ENCODE measurements at places on chromosomes 7 and 10. TPM values are rescaled to one million over a fixed set of nuclear protein-coding genes. Genes with fewer than 3 reads are reported as not detected.

WDR86 gene
- 13.1 TPM for total RNA-seq

FAM20C gene
- total RNA-seq = 29.7 TPM

GHRHR gene
- not detected for total RNA-seq

NYAP1 gene
- total RNA-seq = 2.3 TPM

DBNL gene
- total RNA-seq = 75.1 TPM

SOSTDC1 gene
- 21.8 TPM for total RNA-seq

MMRN2 gene
- 53.6 TPM for total RNA-seq

CACNA2D1 gene
- total RNA-seq = 197 TPM

GRCh38 chr10:5419466-5420094, 7.2 kb downstream of the NET1 start:
- DNase-seq = no peak

- DNase-seq = no peak
These were observed 3.0 kb downstream of the PI4K2A start for GRCh38 chr10:97643441-97643985.

GRCh38 chr7:159025161-159025779, 119.4 kb downstream of the VIPR2 start:
- no peak for DNase-seq

GRCh38 chr7:158285383-158285770, 302.2 kb downstream of the PTPRN2 start:
- no peak for DNase-seq

DNA sequence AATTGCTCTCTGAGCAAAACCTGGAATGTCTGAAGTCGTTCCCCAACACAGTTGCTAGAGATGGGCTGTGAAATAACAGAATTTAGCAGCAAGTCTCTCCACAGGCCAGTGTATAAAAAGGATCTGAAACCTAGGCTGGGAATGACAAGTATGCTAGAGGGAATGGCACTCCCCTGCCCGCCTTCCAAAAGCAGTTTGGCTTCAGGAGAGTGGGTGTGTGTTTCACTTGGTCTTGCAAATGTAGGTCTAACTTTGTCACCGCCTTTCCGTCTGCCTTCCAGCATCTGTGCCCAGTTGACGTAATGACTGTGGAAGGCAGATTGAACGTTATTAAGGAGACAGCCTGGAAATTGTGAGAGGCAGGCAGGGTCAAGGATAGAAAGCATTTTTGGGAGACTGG, 18.0 kb upstream of the MTURN start:
- peak; percentile 74 for DNase-seq

GRCh38 chr10:63262430-63263073, 129.4 kb downstream of the NRBF2 start:
- DNase-seq = no peak

DNA sequence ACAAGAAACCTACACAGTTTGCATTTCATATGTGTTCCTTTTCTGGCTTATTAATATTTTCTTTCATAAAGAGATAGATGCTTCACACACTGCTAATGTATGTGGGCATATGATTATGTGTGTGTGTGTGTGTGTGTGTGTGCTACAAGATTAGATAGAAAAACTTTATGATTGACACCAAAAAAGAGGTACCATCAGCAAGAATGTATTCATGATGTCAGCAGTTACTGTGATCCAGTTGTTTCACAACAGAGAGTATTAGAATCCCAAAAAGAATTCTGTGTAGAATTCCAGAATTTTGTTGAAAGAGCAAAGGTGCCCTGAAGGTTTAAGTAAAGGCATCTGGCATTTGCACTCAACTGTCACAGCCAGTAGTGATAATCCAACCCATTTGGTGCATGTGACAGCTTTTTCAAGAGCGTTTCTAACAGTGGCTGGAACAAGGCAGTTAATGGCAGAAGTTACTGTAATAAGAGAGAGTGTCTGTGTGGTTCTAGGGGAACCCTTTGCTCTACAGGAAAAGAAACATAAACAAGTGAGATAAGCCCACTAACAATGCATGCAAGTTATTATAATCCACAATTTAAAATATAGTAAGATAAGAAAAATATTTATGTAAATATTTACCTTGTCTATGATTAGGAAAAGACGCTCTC, 16.6 kb downstream of the RELN start:
- no peak for DNase-seq

- DNase-seq = no peak
These were observed 64.9 kb upstream of the ASAH2 start for GRCh38 chr10:50316174-50316573.

- DNase-seq = no peak
These were observed 57.8 kb downstream of the STK17A start for GRCh38 chr7:43640679-43641078.

GRCh38 chr7:87216701-87217508, 2.6 kb downstream of the TMEM243 start:
- no peak for DNase-seq

DNA sequence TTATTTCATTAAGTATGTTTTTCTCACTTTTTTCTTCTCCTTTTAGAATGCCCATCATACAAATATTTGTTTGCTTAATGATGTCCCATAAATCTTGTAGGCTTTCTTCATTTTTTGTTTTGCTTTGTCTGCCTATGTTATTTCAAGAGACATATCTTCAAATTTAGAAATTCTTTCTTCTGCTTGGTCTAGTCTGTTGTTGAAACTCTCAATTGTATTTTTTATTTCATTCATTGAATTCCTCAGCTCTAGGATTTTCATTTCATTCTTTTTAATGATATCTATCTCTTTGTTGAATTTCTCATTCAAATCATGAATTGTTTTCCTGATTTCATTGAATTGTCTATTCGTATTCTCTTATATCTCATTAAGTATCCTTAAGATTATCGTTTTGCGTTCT, 125.1 kb upstream of the VIPR2 start:
- no peak for DNase-seq

DNA sequence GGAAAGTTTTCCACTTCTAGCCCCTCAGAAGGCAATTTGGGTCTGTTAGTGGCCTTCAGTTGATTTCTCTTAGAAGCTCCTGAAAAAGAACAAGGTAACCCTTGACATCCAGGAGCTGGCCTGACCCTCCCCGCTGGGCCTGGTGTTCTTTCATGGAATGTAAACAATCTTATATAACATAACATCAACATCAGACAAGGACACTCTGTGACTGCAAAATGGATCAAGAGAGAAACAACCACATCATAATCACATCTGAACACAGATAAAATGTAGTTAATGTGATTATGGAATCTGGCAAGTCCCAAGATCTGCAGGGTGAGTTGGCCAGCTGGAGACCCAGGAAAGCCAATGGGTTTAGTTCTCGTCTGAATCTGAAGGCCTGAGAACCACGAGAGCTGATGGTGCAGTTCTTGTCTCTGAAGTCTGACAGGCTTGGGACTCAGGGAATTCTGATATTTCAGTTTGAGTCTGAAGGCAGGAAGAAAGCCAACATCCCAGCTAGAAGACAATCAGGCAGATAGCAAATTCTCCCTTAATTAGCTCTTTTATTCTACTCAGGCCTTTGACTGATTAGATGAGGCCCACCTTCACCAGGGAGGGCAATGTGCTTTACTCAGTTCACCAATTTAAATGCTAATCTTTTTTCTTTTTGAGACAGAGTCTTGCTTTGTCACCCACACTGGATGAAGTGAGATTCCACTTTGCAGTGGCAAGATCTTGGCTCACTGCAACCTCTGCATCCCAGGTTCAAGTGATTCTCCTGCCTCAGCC, 91.4 kb upstream of the NAMPT start:
- no peak for DNase-seq

GRCh38 chr7:100837099-100837836, 9.9 kb upstream of the EPHB4 start:
- DNase-seq = peak; percentile 97

DNA sequence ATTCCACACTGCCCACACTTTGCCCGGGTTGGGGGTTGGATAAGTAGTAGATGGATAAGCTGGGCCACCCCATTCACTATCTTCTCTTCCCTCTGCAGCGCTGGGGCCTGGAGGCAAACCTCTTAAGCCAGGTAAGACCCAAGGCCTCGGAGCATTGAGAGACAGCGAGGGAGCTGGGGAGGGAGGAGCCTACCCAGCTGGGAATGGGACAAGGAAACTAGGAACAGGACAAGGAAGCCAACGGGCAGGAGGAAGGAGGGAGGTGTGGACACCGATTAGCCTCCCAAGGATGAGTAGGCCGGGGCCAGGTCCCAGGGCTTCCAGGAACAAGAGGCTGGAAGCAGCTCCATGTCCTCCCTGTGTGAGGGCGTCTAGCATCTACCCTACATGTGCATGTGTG, 9.6 kb downstream of the ELN start:
- DNase-seq = no peak

- no peak for DNase-seq
These were observed 198.0 kb downstream of the PHF14 start for GRCh38 chr7:11171569-11172192.

DNA sequence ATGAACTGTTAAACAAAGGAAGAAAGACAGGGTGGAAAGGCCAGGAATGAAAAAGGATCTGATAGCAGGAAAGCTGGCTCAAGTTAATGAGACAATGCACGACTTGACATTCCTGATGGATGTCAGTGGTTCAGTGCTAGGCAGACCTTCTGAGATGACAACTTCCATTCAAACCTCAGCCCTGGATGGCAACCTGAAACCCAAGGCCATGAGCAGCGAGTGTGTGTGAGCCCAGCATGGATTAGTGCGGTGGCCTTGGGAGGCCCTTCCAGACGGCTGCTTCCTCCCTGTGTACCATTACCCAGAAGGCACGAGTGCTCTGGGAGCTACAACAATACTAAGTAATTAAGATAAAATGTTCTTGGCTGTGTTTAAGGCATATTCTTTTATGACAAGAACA, 18.8 kb downstream of the TRIL start:
- no peak for DNase-seq

DNA sequence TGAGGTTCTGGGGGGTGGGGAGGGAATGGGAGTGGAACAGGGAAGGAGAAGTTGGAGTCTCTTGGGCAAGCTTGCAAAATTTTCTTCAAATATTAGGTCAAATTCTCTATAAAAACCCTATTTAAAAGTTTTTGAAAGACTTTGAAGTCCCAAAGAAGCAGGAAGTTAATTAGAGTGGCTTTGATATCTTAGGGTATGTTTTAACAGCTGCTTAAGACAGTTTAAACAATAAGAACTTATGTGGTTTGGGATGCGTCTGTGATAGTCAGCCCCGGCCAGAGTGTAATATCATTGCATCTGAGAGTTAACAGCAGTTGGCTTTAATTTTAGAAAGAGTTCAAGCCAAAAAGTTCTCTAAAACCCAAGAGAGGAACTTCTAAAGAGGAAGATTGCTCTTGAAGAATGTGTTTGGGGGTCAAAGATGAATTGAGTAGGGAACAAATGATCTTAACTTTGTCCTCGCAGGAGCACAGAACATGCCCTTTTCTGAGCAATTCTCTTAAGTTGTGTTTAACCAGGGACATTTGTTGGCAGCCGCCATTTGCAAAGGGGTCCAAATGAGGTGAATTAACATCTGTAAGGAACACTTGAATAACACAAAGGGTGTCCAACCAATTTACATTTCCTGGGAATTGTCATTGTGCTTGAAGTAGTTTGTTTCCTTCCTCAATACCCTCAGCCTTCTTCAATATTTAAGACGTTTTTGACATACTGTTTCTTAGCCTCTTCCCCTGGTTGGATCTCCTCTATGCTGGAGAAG, 182.4 kb downstream of the PTEN start:
- DNase-seq = peak; percentile 60

- no peak for DNase-seq
These were observed 75.4 kb upstream of the SVIL start for GRCh38 chr10:29710128-29710527.

- DNase-seq = no peak
These were observed 53.0 kb upstream of the CABCOCO1 start for GRCh38 chr10:61609701-61610100.

- DNase-seq = no peak
These were observed 341.9 kb upstream of the CHRM2 start for GRCh38 chr7:136526408-136527105.

GRCh38 chr10:131025333-131025732, 286.2 kb downstream of the TCERG1L start:
- DNase-seq = no peak

DNA sequence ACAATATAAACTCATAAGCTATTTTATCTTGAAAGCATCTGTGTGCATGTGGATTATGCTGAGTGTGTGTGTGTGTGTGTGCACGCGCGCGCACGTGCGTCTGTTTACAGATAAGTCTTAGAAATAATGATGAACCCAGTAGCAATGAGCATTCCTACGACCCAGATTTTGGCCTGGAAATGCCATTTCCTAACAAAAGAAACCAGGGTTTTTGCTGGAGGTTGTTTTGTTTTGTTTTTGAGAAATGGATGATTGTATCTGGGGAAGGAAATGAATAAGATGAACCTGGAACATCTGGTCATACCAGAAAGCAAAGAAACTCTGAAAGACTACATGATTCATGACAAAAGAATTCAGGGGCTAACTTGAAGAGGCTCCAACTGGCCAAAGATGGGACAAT, 22.1 kb upstream of the LMOD2 start:
- no peak for DNase-seq

DNA sequence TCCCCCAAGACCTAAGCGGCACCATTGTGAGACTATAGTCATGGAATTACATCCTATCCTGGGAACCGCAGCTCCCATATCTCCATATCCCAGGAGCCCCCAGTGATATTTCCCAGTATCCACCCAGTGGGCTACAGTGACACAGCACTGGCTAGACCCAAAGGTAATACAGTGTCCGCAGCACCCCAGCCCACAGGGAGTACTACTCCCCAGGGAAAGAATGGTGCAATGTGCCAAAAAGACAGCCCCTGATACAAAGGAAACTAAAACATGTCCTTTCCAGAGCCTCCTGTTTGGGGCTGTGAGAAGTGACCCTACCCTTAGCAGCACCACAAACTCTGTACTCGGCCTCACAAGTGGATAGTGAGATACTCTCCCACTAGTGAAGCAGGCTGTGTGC, 4.5 kb upstream of the IFIT2 start:
- no peak for DNase-seq

All from tongue (tissue), 3 donors.